ENCODE measurements at places on chromosomes 1 and 21.
A peak's percentile ranks its signal among the peaks of the same experiment; 100 is the strongest.

DNA sequence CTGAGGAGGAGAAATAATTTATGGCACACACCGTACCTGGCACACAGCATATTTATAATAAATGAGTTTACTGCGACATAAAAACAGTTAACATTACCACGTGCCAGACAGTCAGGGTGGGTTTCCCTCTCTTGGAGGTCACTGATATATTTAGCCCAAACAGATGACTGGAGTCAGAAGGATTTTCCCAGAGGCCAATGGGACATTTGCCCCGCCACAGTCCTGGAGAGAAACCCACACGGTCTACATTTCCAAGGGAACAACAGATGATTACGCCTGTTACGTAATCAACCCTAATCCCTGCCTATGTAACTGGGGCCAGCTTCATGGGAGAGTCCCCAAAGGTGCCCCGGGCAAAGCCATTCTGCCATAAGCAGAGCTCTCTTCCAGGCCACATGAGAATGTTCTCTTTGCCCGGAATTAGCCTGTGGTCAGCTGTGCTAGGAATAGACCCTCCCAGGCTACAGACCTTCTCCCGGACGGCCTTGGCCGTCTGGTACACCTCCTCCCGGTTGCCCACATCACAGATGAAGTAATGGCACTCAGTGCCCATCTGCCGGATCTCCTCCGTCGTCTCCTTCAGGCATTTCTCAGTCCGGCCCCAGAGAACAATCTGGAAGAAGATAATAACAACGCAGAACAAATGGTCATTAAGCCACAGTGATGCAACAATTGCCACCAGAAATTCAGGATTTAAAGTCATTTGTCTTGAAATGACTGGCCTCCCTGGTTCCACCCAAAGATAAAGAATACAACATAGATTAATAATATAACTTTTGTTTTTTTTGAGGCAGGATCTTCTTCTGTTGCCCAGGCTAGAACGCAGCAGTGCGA is 37.7 kb downstream of the DHRS3 start:
- DNase-seq, result no peak

GRCh38 chr1:204151552-204152309 is at the start of gene ETNK2:
Gene ETNK2, minus strand, starts transcription at chr1:204152044. Its CDS starts 192 bp downstream, at chr1:204151852.
- no peak for DNase-seq

GRCh38 chr1:228706305-228706704 is 29.0 kb upstream of the RHOU start:
- no peak for DNase-seq

DNA sequence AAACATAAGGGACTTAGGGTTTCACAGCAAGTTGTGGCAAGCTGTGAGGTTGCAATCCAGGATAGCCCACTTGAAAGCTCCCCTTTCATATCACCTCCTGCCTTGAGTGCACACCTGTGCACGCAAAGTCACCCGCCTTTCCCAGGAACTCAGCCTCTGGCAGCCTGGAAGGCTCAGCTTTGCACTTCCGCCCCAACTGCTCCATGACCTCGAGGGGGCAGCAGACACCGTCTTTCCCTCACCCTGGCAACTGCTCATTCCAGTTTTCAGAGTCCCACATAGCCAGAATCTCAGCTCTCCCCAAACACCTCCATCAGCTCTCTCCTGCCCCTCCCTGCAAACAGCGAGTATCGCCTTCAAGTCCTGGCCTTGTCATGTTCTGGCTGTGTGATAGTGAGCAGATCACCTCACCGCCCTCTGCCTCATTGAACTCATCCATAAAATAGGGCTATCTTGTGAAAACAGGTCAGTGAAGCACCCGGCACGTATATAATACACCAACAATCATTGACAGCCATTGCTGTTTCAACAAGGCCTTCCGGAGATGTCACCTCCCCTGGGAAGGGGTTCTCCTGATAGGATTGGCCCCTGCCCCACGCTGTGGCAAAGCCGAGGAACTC is 32.2 kb upstream of the EPB41 start:
- peak; percentile 86 for DNase-seq

All from NAMALWA (cell line).